ENCODE measurements at places on chromosomes 2 and 18.
A peak's percentile ranks its signal among the peaks of the same experiment; 100 is the strongest.

DNA sequence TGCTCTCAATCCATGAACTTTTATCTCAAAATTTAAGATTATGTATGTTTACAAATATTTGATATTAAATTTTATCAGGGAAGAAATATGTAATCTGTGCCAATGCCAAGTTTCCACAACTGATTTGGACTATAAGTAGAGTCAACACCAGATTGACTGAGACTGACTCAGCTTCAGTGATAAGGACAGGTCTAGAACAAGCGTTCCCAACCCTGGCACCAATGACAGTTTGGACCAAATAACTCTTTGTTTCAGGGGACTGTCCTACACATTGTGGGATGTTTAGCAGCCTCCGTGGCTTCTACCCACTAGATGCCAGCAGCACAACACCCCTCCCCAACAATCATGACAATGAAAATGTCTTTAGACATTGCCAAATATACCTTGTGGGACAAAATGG lies 165.3 kb downstream of the THADA start:
- no peak for DNase-seq

DNA sequence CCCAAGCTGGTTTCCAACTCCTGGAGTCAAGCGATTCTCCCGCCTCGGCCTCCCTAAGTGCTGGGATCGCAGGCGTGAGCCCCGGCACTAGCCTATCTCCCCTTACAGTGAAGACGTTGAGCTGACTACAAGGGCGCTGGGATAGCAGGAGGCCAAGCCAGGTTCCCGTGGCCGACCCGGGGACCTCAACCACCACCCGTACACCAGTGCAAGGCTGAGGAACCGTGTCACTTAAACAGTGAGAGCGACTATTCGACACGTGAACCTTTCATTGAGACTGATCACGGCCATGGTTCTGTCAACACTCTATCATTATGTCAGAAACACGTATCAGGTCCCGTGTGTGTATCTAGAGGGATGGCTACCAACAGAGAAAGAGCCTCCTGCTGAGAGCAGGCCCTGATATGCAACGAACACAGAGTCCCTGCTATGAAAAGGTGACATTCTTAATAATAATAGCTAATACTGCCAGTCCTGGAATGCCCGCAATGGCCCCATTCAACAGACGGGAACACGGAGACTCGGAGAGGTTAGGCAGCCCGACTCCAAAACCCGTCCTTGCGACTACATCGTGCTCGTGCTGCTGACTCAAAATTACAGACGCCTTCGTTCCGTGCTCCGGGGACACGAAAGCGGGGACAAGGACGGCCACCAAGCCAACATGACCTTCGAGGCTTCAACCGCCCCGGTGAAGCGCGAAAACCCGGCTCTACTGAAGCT lies 833 bp downstream of the AFG3L2 start:
- DNase-seq, result no peak

DNA sequence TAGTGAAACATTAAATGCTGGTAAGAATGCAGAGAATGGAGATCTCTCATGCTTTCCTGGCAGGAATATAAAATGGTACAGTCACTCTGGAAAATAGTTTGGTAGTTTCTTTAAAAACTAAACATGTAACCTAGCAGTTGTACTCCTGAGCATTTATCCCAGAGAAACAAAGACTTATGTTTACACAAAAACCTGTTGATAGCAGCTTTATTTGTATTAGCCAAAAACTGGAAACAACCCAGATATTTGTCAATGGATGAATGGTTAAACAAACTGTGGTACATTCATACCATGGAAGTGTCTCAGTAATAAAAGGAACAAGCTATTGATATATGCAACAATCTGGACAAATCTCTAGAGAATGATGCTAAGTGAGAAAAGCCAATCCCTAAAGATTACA lies 81.7 kb upstream of the CTAGE1 start:
- DNase-seq, result no peak

DNA sequence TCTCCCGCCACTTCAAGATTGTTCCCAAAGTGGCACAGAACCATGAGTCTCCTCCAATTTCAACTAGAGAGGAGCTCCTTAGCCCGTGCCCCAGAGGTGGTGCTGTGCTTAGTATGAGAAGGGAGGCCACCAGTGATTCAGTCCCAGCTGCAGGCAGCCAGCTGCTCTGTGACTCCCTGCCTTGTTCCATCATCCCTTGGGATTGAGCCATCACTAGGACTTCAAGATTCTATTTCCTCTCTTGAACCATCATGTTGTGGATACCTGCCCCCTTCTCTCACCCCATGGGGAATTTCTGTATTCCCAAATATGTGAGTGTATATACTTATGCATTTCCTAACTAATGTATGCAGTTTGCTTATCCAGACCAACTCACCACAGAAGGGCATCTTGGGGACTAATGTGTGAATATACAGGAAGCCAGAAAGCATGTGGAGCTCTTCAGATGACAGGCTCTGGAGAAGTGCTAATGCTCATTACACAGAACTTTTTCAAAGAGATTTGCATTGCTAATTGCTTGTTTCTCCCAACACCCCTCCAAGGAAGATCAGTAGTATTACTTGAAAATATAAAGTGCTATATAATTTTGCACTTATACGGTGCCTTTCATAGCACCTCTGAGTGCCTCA lies 111.0 kb upstream of the MAP3K20 start:
- DNase-seq, result no peak

- DNase-seq, result no peak
Measured at GRCh38 chr2:225472161-225472560, 72.7 kb downstream of the NYAP2 start.

DNA sequence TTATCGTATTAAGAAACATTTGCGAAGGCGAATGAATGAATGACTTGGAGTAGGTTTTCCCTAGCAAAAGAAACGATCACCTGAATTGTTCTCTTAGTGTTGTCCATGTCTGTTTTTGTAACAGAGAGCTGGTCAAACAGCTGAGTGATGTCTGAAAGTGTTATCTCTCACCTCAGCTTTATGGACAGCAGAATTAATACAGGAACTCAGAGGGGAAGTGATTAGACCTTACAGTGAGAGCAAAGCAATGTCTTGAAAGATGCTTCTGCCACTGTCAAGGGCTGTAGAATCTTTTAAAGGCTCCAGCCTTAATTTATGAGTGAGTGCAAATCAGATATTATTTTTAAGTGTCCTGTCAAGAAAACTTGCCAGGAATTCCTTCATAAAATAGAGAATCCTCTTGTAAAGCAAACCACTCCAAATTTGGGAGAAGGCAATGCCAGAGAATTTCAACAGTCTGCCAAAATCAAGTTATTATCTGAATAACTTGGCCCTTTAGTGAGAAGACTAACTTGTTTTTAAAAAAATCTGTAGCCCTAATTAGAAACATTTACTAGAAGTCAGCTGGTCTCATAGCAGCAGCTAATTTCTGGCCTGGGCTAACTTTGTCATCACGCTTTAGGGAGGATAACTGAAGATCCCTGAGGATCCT lies 60.7 kb downstream of the CDC42EP3 start:
- no peak for DNase-seq

DNA sequence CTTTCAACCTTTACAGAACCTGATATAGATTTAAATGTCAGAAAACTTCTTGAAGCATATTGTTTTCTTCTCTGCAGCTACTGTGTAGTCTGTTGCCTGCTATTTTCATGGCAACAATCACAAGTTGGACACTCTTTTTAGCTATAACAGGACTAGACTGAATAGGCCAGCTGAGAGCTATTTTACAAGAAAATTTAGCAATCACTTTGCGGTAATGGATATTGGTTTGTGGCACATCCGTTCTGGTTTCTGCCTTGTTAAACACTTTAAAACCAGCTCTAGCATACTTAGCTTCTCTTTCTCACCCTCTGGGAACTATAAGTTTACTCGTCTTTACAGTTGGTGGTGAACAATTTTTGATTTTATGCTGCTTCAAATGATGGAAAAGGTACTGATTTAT lies 125.7 kb downstream of the MAP2 start:
- DNase-seq, result no peak

- DNase-seq, result no peak
Measured at GRCh38 chr2:155218945-155219344, 520.5 kb downstream of the KCNJ3 start.

- peak; percentile 52 for DNase-seq
Measured at GRCh38 chr2:187008111-187008510, 159.1 kb upstream of the ZSWIM2 start.

DNA sequence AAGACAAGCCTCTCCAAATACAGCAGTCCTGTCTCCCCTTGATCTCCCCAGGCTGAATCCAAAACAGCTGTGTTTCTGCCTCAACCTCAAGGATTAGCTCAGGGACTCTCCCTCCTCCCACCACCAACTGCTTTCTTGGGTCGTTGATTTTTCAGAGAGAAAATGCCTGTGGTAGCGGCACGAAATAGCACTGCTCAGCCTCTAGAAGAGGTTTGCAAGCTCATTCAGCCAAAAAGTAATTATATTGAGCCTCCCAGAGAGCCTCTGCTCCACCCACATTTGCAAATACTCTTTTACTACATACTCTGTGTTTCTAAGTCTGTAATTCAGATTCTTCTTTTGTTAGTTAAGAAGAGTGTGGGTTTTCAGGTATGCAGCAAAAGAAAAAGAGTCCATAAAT lies 396.4 kb upstream of the TNP1 start:
- no peak for DNase-seq

- DNase-seq, result no peak
Measured at GRCh38 chr2:86037141-86037794, 68.4 kb downstream of the POLR1A start.

GRCh38 chr2:107529146-107529545 lies 297.5 kb upstream of the RGPD4 start:
- no peak for DNase-seq

- no peak for DNase-seq
Measured at GRCh38 chr2:187098154-187098553, 249.2 kb upstream of the ZSWIM2 start.

- no peak for DNase-seq
Measured at GRCh38 chr2:167353605-167354280, 465.5 kb downstream of the XIRP2 start.

DNA sequence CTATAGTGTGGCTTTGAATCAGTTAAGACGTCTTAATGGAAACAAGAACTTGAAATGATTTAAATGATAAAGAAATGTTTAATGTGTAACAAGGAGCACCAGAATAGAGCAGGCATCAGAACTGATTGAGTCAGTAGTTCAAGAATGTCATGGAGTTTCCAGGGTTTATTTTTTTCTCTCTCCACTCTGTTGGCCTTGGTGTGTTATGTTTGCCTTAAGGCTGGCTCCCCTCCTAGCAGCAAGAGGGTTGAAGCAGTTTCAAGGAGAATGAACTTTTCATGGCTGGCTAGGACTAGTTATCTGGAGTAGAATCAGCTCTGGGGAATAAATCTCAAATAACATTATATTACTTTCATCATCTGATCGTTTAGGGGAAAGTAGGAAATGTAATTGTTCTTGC lies 13.4 kb upstream of the GLS start:
- no peak for DNase-seq

GRCh38 chr2:156466739-156467405 lies 30.7 kb downstream of the GPD2 start:
- DNase-seq, result no peak

DNA sequence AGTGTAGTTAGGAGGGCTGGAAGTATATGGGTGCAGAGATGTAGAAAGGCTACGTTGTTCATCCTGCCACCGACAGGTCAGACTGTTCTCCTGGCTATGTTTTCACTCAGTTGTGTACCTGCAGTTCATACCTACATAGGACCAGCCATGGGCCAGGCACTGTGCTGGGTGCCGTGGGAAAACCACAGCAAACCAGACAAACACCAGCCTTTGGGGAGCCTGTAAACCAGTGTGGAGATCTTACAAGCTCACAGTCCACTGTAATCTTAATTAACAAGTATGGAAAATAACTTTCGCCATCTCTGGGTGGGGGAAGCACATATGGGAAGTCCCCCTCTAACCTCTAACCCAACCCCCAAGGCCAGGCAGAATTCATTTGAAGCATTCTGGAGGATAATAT lies 12.7 kb downstream of the NCK2 start:
- no peak for DNase-seq

- no peak for DNase-seq
Measured at GRCh38 chr18:68742206-68742605, 27.3 kb upstream of the TMX3 start.

DNA sequence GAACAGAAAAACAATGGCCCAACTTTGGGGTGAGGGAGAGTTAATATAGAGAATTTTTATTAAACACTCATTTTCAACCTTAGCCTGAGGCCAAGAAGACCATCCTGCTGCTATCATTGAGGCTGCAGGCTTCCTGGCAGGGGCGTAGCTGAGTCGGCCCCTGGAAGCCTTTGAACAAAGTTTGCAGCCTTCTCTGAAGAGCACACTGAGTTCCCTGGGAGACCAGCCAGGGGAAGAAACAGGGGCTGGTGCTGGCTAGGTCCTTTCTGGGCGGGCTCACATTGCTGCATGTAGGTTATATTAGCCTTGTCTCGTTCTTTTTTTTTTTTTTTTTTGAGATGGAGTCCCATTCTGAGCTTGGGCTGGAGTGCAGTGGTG lies 126.8 kb upstream of the HS6ST1 start:
- no peak for DNase-seq

- DNase-seq, result no peak
Measured at GRCh38 chr18:8777846-8778245, 72.5 kb downstream of the MTCL1 start.

DNA sequence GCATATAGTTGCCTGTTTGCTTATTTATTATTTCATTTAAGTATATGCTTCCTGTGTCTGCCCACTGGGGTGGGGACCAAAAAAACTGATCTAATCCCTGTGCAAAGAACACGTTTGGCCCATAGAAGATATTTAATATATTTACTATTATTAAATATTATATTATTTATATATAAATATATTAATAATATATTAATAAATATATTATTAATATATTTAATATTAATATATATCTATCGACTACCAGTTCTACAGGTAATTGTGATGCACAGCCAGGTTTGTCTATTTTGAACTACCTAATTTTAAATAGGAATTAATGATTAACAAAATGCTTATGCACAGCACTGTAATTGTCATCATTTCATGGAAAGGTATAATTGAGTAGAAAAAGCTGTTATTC lies 288.9 kb upstream of the LYPD1 start:
- DNase-seq, result no peak

DNA sequence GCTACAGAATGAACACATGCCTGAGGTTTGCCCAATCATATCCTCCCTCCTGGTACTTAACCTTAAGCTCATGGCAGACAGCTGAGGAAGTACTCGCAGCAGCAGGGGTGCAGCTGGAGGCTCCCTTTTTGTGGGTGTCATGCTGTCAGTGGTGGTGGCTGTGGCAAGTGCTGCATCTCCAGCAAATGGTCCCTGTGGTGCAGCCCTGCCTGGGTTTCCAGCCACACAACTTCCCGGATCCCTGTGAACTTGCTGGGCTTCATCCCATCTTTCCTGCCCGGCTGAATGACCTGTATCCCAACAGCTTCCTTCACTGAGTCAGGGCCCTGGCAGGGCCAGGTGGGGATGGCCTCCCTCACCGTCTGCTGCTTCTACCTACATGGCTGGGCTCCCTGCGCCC lies 5.0 kb downstream of the TMEM185B start:
- DNase-seq, result no peak

- DNase-seq, result no peak
Measured at GRCh38 chr2:143732871-143733270, 603.7 kb downstream of the ARHGAP15 start.

DNA sequence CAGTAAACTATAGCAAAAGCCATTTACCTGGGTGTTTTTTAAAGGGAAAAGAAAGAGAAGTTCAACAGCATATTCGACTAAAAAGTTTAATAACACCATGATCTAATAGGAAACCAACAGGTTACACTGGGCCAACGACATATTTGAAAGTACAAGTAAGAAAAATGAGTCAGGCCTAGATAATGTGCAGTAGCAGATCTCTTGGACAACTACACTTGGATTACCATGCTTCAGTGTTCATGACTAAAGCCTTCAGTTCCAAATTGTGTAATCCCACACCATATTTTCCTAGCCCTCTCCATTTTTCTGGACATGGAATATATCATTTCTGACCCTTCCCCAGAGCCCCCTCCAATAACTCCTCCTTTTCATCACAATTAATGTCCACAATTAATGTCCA lies 39.1 kb upstream of the FIGN start:
- no peak for DNase-seq

Measured in smooth muscle cell of the brain vasculature (primary cell).